Activated effector memory CD4-positive, alpha-beta T cell treated with Interleukin-2 at 50 U/mL for 16 hours (primary cell): ENCODE measurements at places on chromosomes 7 and 10.

GRCh38 chr10:93071674-93072224 is 1.9 kb upstream of the CYP26A1 start:
- DNase-seq, result no peak

GRCh38 chr10:91879515-91880170 is 29.6 kb downstream of the FGFBP3 start:
- no peak for DNase-seq

DNA sequence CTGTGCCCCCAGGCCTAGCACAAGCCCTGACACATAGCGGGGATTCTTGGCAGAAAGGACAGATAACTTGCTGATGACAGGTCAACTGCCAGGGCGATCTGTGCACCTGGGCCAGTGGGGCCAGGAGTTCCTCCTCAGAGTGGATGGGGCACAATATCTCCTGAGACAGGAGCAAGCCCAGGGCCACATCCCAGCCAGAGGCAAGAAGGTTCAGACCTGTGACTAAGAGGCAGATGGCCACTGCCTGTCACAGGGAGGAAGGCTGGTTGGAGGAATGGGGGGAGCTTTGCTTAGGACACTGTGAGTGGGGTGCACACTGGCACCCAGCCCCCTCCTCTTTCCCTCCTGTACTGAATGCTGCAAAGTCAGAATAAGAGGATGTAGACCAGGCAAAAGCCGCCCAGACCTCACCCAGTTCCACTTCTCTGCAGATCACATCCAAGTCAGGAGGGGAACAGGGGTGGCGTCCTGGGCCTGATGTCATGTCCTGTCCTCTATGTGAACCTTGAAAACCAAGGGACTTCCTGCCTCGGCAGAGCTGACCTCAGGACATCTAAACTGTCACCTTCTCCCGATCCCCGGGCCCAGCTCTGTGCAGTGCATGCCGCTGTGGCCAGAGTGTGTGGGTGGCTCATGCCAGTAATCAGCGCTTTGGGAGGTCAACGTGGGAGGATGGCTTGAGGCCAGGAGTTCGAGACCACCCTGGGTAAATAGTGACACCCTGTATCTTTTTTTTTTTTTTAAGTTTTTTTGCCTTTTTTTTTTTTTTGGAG is 1.3 kb downstream of the GUSB start:
- peak; percentile 37 for DNase-seq

- no peak for DNase-seq
These were observed 43.9 kb downstream of the GRK5 start for GRCh38 chr10:119251315-119251708.

DNA sequence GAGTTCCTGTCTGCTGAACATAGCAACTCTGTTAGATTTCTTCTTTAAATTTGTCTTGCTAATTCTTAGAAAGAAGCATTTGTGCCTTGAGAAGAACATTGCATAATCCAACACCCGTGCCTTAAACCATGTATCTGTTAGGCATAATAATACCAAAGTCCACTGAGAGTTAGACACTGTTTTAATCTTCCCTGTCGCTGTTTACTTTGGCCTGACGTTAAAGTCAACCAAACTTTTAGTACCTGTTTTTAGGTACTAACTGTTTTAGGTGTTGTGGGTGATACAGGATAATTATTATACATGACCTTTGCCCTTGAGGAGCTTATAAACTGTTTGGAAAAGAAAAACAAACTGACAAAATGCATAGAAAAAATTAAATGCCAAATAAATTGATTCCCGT is 43.6 kb downstream of the KLHDC10 start:
- no peak for DNase-seq

- DNase-seq, result no peak
These were observed 56.4 kb downstream of the UNCX start for GRCh38 chr7:1288996-1289551.

GRCh38 chr10:30116041-30116491 is 56.7 kb upstream of the JCAD start:
- DNase-seq, result no peak

DNA sequence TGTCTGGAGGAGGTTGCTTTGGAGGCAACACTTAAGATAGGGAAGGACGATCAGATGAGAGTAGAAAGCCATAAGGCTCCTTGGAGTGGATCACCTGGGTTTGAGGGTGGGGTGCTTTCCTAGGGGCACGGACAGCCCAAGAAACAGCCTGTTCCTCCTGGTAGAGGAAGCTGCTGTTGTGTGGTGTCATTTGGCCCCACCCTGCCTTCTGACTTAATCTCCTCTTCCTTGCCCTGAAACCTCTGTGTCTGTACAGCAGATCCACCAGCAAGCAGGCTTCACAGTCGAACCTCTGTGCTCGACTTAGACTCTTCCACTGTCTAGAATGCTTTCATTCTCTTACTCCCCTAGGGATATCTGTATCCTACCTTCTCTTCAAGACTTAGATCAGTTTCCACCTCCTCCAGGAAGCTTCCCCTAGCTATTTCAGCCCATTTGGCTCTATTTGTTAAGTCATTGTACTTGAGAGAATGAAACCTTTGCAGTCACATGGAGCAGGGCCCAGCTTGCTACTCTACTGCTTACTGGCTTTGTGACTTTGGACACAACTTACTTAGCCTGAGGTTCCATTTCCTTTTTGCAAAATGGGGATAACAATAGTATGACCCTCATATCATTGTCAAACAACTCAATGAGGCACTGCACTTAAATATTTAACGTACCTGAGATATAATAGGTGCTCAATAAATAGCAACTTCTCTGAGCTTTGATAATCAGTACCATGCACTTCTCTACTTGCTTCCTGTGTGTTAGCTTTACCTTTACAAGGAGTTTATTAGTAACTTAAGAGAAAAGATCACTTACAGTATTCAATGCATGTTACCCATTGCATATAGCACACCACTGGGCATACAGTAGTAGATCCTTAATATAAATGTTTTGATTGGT is 5.0 kb downstream of the MXI1 start:
- peak; percentile 44 for DNase-seq

DNA sequence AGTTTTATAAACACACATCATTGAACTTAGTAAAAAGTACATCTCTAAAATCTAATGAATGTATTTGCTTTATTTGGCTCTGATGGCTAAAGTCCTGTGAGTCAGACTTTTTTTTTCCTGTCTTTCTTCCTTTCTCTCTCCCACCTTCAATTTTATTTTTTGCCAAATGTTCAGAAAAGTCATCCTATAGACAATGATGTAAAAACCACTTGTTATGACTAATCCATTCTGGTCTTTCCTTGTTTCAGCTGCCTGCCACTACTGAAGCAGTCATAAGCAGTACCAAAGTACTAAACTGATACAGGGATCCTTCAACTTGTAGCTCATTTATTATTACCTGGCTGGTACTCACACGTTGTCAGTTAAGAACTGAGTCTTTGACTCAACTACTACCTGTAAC is 23.9 kb downstream of the HECTD2 start:
- no peak for DNase-seq

DNA sequence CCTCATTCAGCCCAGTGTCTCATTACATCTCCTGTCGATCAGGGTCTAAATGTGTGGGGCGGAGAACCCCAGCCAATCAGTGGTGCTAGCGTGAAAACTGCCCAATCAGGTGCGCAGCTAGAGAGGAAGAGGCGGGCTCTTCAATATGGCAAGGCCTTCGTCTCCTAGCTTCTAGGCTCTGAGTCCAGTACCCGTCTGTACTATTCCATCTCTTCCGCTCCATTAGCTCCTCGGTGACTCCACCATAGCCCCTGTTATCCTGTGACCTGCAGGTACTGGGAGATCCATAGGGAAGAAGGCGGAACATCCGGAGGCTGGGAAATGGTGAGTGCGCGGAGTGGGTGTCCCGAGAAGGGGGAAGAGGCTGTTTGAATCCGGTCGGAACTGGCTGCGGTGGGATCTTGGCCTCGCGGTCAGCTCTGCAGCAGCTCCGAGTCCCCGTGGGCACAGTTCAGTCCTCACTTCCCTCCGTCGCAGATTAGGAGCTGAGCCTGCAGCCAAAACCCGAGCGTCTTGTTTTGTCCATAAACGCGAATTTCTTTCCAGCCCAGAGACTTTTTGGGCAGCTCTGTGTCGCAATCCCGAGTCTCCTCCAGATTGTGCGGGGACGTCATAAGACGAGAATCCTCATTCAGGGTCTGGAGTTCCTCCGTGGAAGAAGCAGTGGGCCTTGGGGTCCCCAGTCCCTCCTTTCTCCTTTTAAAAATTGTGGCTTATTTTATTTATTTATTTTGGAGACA is at the start of gene ZNF727:
Gene ZNF727 (plus strand): TSS at position 134 of the 740 bp plus-strand sequence. CDS start 188 bp downstream, at position 322.
- no peak for DNase-seq

- DNase-seq, result no peak
These were observed 285.9 kb upstream of the SMIM30 start for GRCh38 chr7:113404245-113404644.

DNA sequence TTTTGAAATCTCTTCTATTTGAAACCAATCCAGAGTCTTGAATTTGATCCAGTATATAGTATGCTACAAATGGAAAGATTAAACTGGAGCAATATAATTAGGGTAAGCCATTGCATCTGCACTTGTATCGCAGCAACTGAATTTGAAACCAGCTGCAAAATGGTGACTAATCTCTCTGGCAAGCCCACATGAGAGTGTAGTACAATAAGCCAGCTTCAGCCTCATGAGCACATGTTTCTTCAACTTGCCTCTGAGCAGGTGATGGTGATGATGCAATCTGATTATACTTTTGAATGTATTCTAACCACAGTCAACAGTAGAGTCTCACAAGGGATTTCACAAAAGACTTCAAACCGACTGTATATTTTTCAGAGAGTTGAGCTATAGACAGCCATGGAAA is 829 bp upstream of the RPA3 start:
- DNase-seq, result no peak

- DNase-seq, result no peak
These were observed 30.7 kb upstream of the APBB1IP start for GRCh38 chr10:26407406-26407969.

DNA sequence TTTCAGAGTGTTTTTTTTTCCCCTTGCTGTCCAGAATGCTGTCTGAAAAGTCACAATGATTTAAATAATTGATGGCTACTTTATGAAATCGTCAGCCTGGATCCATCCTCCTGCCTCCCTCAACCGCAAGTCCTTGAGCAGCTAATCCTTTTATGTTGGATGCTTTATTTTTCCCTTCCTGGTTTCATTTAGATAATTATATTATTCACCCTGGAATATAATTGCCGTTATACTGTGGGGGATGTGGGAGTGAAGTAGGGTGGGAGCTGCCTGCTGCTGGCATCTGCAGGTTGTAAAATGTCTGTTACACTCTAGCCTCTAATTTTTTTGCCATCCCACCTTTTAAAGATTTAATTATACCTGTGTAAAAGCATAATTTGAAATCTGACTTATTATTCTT is 290.5 kb upstream of the LRGUK start:
- no peak for DNase-seq

DNA sequence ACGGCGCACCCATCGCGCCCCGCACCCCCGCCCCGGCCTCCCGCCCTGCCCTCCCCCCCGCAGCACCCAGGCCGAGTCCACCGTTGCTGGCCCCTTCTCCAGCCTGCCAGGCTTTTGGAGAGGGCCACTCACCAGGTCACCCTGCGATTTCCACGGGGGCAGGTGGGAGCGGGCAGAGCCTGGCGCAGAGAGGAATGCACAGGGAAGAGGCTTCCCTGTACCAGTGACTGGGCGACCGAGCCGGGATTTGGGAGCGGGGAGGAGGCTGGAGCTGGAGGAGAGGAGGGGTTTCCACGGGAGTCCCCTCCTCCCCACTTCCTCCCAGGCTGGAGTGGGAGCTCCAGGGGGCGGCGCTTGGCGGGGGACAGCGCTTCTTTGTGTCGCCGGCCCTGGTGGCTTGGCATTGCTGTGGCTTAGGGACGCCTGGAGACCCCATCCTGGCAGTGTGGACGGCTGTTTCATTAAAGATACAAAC is 19.3 kb downstream of the TCAF1 start:
- no peak for DNase-seq

DNA sequence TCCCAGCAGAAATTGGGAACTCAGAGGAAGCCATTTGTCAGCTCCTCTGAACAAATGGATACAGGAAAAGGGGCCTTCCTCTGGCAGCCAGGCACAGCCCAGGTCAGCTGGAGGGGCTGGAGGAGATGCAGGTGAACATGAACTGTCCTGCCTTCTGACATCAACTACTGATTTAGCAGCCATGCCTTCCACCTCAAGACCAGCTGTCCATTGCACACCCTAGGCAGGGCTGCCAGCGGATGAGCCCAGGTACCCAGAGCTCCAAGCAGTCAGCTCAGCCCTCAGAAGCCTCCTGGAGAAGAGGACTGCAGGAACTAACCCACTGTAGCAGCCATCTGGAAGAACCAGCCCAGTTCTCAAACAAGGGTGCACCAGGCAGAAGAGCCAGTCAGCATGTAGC is 44.1 kb upstream of the GDF10 start:
- no peak for DNase-seq

GRCh38 chr10:955127-955819 is 23.8 kb upstream of the LARP4B start:
- DNase-seq, result no peak

DNA sequence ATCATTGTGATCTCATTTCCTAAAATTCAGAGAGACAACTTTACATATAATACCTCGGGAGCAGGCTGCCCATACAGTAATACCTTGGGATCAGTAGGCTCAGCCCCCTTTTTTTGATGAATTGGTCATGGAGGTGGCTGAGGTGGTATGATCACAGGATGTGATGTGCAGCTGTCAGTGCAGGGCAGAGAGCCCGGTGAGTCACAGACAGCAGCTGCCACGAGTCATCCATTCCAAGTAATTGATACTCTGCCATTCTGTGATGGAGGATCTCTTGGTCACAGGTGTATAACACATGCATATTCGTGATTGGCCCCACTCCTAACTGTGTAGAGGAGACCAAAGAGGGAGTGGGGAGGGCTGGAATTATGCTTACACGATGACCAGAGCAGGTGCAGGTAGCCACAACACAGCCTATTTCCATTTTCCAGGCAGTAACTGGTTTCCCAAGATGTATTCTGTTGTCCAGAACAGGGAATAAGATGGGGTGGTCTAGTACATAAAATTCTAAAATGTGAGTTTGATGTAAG is 14.1 kb downstream of the NRCAM start:
- no peak for DNase-seq

GRCh38 chr10:51846856-51847506 is 147.6 kb upstream of the CSTF2T start:
- no peak for DNase-seq

DNA sequence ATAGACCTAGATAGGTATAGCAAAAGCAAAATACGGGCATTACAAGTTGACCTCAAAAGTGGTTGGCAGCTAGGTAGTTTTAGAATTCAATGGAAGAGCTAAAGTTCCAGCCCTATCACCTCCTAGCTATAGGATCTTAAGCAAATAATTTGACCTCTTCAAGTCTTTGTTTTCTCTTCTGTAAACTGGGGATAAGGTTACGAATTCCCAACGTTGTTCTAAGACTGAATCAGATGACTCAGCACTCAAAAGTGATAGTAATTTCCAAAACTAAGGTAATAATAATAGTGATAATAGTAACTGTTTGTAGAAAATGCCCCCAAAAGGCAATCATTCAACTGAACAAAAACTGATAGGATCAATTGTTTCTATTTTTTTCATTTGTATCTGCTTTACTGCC is 445.2 kb downstream of the KCNMA1 start:
- no peak for DNase-seq

DNA sequence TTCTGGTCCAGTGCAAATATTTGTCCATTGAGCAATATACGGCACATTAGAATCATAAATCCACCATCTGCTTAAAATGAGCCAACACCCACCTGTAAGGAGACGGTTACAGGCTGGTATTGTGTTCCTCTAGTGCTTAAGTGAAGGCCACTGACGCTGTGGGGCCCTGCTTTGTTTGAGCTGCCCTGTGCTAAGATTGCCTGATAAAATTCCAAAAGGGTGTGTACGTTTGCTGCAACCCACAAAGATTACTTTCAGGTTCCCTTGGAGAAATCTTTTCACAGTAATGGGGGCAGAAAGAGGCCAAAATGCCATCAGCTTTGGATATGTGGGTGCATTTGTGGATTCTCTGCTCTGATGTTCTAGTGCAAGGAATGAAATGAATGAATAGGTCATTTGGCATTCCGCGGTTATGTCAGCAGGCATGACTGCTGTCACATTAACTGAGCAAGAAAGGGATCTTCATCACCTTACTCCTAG is 34.4 kb downstream of the AGR3 start:
- no peak for DNase-seq
